ENCODE measurements at places on chromosomes 12 and 14. TPM values are rescaled to one million over a fixed set of nuclear protein-coding genes. Genes with fewer than 3 reads are reported as not detected.

Gene JPH4
- not detected for total RNA-seq

DNA sequence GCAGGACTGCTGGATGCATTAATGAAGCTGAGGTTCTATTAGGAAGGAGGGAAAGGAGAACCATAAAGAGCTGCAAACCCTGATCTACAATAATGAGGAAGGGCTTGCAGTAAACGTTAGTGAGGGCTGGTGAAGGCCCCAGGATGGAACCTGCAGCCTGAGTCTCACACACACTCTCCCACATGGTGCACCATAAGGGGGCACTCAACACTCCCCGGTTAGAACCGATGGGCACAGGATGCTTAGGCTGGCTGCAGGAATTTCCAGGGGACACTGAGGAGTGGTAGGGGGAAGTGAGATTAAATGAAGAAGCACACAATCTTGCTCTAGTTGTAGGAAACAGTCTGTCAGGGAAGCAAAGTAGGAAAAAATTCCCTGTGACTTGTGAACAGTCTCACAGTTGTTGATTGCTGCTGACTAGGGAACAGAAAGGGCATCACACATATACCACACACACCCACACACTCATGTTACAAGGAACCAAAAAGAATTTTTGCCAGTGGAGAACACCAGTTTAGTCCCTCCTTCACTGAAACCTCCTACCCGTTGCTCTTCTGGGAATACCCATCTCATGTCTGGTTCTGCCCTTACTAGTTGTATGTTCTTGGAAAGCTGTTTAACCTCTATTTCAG lies 56.2 kb upstream of the FERMT2 start:
- DNase-seq: no peak

Gene FAM222A
- 0.36 TPM for total RNA-seq

DNA sequence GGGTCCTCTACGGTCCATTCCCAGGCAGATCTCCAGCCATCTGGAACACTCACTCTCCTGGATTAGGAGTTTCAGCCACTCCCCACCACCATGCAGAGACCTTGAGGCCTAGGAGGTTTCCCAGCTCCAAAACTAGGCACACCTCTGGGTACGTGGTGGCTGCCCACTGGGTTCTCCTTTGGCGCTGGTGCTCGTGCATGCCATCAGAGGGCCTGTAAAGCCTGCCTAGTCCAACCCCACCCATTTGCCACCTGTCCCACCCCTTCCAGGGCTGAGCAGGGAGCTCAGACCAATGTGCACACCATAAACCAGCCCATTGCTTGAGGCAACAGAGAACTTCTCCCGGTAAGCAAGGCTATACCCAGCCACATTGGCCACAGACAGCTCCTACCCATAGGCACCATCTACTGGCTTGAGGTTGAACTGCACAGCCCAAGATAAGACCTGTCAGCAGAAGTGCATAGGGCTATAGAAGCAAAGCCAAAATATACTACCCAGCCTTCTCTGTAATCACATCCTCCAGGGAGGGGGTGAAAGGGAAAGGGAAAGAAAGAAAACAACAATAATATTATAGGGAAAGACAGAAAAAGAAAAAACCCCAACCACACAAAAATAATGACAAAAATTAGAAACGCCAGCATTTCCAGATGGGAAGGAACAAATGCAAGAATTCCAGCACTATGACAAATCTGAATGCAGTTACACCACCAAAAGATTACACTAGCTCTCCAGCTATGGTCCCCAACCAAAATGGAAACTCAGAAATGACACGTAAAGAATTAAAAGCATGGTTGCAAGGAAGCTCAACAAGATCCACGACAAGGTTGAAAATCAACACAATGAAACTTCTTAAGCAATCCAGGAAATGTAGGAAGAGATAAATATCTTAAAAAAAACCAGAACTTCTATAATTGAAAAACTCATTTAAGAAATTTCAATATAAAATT lies 111.9 kb upstream of the CCDC175 start:
- DNase-seq: peak; percentile 63
